Fibroblast of skin of right biceps (primary cell): ENCODE measurements at places on chromosomes 7 and 10.

DNA sequence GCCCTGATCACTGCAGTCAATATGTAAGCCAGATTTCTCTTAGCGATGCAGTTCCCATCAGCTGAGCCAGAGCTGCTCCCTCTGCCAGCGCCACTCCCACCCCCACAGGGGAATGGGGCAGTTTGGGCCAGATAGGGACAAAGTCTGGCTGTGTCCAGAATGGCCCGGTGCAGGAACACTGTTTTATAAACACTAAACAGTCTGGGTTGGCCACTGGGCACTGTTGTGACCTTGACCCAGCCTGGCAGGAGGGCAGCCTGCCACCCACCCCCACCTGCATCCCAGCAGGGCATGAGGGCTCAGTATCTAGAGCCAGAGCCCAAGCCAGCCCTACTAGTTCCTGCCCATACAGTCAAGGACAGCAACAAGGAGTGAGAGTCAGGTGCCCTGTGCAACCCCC is 1.3 kb downstream of the OGDHL start:
- DNase-seq: no peak

- DNase-seq: peak; percentile 71
Observed at GRCh38 chr10:102835007-102835482, 2.2 kb downstream of the CYP17A1 start.

- DNase-seq: peak; percentile 71
Observed at GRCh38 chr7:40720416-40720815, 585.6 kb downstream of the SUGCT start.

GRCh38 chr10:34743814-34744213 is 71.3 kb downstream of the PARD3 start:
- DNase-seq: no peak

DNA sequence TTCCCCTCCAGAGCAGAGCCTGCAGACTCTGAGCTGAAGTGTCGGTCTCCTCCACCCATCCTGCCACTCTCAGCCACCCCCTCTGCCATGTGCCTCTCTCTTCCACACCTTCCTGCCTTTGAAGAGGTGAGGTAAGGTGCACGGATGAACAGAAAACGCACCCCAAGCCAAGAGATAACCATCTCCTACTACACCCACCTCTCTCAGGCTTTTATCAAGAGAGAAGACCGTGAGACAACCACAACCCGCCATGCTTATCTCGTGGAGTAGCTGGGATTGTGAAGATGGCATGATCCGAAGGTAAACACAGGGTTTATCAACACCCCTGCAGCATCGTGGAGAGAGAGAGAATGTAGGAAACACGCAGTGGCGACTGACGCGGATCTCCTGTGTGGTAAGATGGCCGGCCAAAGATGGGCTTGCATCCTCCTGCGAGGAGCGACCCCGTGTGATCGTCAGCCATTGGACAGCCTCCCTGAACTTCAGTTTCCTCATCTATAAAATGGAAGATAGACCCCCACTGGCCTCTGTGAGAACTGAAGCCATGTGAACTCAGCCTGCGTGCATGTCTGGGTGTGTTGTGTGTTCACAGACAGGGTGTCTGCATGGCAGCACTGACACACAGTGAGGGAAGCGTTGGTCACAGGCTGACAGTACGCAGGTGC is 219.0 kb downstream of the DIP2C start:
- no peak for DNase-seq

DNA sequence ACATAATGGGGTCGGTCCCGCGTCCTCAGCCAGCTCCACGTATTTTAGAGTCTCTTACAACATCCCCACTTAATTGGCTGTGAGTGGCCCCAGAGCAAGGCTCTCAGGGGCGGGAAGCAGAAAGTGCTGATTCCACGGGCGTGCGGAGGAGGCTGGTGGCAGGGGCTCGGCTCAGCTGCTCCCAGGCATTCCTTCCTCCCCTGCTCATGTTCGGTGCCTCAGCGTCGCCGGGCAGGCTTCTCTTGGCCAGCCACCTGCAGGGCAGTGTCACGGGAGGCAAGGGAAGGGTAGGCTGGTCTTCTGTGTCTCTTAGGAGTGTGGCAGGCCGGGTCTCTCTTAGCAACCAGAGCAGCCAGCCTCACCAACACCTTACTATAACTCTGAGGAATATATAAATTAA is 33.8 kb downstream of the IL15RA start:
- DNase-seq: peak; percentile 31

DNA sequence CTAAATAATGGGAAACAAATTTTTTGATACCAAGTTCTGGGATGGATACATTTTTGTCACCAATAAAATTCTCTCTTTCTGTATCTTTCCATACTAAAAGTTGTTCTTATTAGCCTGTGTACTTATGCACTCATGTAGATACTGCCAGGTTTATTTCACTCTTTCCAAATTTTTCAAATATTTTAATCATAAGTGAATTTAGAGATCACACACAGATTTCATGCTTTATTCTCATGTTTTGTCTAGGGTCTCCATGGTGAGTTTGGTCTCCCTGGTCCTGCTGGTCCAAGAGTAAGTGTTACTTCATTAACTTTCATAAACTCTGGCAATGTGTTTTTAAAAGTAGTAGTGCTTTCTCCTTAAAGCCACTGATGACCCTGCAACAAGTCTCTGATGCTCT is 20.3 kb downstream of the COL1A2 start:
- no peak for DNase-seq

GRCh38 chr10:62037890-62038608 is 136.6 kb downstream of the ARID5B start:
- no peak for DNase-seq

GRCh38 chr7:485188-486081 is 34.2 kb downstream of the PDGFA start:
- no peak for DNase-seq

- no peak for DNase-seq
Observed at GRCh38 chr7:30260246-30260768, 24.1 kb upstream of the ZNRF2 start.

DNA sequence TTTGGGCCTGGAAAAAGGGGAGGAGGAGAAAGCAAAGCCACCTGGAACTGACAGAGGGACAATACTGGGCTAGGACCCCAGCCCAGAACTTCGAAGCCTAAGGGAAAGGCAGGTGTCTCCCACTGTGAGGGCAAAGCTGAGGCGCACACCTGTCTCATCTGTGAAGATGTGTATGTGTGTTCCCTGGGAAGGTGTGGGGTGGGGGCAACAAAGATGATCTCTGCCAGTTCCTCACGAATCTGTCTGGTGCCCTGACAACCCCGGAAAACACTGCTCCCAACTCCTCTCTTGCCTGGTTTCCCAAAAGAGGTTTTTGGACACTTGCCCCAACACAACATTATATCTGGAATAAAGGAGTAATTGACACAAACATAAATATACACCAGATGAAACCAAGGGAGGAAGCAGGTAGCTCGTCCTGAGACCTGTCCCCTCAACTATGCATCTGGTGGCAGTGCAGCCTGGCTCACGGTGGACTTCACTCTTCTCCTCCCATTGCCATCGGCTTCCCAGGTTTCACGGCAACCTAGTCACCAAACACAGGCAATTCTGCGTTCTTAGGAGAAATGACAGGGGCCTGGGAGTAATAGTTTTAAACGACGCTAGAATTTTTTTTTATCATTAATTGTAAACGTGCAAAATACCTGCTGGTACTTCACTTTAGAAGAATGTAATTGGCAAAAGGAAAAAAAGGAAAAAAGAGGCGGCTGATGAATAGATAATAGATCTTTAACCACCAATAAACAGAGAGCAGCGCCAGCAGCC is 1.7 kb upstream of the EMX2 start:
- no peak for DNase-seq

GRCh38 chr10:28139138-28139537 is 140.3 kb upstream of the ODAD2 start:
- peak; percentile 12 for DNase-seq

DNA sequence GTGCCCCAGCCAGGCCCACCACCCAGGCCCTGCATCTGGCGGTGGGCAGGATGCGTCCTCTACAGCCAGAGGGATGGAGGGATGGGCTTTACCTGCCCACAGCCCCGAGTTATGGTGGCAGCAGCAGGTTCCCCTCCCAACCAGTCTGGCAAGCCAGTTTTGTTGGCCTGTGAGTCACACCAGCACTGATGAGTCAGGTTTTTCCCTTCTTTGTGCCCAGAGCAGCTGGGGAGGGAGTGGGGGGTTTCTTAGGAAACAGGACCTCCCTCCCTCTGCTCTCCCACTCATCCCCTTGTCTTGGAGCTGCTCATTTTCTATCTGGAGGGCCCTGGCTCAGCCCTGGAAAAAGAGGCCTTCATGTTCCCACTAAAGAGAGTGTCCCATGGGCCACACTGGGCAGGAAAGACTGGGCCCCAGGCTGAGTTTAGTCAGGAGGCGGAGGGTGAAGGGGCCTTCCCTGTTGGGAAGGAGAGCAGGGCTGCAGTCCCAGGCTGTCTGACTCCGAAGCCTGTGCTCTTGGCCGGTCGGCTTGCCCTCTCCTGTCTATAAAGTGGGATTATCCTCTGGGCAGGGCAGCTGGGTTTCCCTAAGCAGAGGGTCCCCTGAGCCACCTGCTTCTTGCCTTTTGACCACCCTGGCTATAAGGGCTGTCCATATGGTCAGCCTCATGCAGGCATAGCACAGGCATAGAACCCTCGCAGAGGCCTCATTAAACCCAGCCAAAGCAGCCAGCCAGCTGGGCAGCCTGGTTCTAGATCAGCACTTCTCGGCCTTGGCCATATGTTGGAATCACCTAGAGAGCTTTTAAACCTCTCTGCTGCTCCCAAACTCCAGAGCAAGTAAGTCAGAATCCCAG is 30.2 kb upstream of the ANKRD2 start:
- peak; percentile 95 for DNase-seq

- DNase-seq: peak; percentile 55
Observed at GRCh38 chr7:24975644-24976260, 4.2 kb downstream of the OSBPL3 start.

DNA sequence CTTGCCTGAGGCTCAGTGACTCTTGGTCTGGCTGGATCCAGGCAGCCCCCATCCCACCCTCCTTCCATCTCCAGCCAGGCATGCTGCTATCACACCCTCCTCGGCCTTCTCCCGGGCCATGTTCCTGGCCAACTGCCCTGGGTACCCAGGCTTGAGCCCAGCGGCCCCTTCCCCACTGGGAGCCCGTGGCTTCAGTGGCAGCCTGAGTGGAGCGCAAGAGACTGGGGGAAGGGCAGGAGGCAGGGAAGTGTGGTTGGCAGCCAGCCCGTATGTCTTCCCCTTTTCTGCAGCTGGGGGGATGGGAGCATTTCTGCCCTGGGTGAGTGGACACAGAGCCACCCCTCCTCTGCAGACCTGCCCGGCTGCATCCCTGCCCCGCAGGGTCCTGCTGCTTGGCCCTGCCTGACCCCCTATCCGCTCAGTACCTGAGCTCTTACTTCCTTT is 148.5 kb downstream of the ARHGAP22 start:
- DNase-seq: peak; percentile 51

GRCh38 chr7:44808914-44809393 is 12.5 kb downstream of the PPIA start:
- no peak for DNase-seq

DNA sequence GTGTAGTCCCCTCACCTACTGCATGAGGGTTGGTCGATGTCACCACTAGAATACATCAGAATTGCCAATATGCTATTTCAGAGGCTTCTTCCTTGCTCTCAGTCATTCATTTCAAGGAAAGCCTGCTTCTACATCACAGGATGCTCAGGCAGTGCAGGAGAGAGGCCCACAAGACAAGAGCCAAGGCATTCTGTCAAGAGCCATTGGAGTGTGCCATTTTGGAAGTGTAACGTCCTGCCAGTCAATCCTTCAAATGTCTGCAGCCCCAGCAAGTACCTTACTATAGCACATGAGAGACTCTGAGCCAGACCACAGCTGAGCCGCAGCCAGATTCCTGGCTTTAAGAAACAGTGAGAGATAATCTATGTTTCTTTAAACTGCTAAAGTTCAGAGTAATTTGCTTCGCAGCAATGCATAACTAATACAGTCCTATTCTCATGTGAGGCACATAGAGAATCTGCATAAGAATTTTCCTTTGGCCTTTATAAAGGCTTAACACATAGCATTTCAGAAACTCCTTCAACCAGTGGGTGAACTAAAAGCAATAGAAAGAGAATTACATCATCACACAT is 166.5 kb upstream of the GNAI1 start:
- DNase-seq: no peak

GRCh38 chr10:14667781-14668180 is 106.9 kb downstream of the FAM107B start:
- no peak for DNase-seq

DNA sequence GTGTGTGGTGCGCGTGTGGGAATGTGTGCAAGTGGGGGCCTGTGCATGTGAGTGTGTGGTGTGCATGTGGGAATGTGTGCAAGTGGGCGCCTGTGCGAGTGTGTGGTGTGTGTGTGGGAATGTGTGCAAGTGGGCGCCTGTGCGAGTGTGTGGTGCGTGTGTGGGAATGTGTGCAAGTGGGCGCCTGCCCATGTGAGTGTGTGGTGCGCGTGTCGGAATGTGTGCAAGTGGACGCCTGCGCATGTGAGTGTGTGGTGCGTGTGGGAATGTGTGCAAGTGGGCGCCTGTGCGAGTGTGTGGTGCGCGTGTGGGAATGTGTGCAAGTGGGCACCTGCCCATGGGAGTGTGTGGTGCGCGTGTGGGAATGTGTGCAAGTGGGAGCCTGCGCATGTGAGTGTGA is 232.2 kb downstream of the FANK1 start:
- DNase-seq: no peak

DNA sequence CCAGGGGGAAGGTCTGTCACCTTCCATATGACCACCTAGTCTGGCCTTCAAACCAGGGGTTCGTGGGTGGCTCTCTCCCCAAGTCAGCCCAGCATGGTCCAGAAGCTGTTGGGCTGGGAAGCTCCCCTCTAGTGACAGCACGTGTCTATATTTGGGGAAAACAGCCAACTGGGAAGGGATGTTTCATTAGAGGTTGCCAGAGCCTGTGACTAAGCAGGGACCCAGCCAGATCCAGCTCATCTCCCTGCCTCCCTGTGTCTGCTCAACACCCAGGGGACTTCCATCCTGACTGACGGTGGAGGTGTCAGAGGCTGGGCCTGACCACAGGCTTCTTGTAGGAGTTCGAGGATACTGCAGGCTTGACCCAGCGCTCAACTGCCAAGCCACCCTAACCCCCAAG is 10.5 kb downstream of the STYXL1 start:
- peak; percentile 83 for DNase-seq

DNA sequence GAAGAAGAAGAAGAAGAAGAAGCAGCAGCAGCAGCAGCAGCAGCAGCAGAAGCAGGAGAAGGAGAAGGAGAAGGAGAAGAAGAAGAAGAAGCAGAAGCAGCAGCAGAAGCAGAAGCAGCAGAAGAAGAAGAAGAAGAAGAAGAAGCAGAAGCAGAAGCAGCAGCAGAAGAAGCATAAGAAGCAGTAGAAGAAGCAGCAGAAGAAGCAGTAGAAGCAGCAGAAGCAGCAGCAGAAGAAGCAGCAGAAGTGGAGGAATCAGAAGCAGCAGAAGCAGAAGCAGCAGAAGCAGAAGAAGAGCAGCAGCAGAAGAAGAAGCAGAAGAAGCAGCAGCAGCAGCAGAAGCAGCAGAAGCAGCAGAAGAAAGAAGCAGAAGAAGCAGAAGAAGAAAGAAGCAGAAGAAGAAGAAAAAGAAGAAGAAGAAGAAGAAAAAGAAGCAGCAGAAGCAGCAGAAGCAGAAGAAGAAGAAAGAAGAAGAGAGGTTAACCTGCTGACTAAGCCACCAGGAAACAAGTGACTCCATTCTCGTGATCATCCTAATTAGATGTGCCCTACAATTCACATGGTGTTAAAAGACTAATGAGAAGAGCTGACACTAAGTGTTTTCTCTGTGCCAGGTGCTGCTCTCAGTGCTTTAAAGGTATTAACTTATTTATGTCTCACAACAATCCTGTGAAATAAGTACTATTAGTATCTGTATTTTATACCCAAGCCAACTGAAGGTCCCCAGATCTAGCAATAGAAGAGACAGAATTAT is 11.6 kb downstream of the CDNF start:
- no peak for DNase-seq
